ENCODE measurements at places on chromosomes 13 and 19.

- DNase-seq = no peak
These were observed 74.3 kb downstream of the CRYL1 start for GRCh38 chr13:20451397-20451796.

- DNase-seq = no peak
These were observed 15.6 kb downstream of the TRPM4 start for GRCh38 chr19:49173198-49173597.

GRCh38 chr13:39847336-39847735 lies 191.9 kb downstream of the COG6 start:
- DNase-seq = no peak

- DNase-seq = peak; percentile 17
These were observed at the start of gene ACP7 for GRCh38 chr19:39083983-39084731. TSS of gene ACP7 (plus strand) at chr19:39084368. CDS start at chr19:39085270, 902 bp downstream.

DNA sequence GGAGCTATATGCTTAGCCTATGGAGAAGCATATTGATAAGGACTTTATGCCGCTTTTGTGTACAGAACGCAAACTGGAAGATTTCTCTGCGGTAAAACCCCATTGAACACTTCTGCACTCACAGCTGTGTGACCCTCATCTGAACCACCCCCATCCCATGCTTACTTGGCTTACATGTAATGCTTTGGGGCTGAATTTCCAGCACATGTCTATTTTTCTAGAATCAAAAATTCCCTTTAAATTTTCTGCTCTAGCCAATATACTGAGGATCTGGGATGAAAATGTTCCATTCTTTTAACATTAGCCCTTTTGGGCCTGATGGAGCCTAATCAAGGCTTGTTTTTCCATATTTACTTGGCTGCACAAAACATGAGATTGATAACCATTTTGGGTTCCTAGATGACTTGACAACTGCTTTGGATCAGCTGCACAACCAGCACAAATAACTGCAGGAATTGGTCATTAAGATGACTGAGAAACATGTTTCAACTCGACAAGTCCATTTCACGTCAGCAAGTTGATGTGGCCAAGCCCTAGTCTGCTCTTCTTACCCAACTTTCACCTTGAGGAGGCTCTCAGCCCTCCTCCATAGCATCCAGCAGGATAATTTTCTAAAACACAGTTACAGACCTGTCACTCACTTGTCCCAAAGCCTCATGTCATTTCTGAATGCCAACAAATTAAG lies 52.4 kb downstream of the TNFSF11 start:
- DNase-seq = no peak

DNA sequence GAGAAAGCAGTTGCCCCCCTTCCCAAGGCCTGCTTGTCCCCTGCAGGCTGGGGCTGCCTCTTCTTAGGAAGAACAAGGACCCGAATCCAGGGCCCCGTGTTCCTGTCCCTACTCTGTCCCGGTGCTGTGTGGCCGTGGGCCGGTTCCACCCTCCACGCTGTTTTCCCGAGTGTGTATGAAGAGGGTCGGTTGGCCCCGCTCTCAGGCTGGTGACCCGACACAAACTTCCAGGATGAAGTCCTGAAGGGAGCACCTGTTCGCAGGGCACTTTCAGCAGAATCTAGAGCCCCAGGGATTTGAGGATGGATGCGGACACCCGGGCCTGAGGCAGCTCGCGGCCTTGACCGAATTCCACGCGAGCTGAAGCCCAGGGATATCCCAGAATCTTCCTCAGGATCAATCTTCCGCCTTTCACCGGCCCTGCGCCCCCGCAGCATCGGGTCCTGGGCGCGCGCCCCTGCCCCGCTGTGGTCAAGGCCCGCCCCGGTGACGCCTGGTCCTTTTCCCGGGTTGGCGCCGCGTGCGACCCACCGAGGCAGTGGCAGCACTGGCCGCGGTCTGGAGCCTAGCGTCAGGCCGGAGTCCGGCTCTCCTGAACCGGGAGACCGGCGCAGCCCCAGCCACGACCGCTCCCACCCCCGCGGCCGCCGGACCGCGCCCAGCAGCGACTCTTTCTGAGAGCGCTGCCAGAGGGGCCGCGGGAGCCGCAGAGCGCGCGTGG lies 528 bp upstream of the CHST8 start:
- DNase-seq = no peak

DNA sequence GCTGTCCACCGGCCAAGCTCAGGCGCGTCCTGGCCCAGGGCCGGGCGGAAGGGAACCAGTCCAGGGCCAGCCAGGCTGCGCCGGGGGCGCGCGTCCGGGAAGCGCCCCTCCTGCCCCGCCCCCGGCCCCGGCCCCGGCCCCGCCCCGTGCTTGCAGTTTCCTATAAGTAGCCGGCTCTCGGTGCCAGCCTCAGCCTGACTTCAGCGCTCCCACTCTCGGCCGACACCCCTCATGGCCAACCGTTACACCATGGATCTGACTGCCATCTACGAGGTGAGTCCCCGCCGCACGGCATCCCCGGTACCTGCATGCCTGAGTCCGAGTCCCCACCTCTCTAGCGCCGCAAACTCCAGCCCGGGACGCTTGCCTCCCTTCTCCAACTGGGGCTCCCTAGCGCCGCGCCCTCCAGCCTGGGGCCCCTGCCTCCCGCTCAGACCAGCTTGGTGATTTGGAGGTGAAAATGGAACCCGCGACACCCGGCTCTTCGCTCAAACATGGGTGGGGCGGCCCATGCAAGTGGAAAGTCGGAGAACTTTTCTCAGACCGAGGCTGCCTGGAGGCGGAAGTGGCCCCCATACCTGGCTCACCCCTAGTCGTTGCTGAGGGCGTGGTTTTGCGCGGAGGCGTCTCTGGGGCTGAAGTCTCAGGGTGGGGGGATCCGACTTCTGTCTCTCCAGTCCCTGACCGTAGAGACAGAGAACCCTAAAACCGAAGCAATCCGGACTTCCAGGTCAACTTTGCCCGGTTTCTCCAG lies at the start of gene ZFP36:
TSS of gene ZFP36 (plus strand) at position 192 of the 754 bp plus-strand sequence. CDS start at position 250, 58 bp downstream.
- peak; percentile 90 for DNase-seq

- DNase-seq = no peak
These were observed 1338.8 kb upstream of the MIR17HG start for GRCh38 chr13:90008707-90009149.

DNA sequence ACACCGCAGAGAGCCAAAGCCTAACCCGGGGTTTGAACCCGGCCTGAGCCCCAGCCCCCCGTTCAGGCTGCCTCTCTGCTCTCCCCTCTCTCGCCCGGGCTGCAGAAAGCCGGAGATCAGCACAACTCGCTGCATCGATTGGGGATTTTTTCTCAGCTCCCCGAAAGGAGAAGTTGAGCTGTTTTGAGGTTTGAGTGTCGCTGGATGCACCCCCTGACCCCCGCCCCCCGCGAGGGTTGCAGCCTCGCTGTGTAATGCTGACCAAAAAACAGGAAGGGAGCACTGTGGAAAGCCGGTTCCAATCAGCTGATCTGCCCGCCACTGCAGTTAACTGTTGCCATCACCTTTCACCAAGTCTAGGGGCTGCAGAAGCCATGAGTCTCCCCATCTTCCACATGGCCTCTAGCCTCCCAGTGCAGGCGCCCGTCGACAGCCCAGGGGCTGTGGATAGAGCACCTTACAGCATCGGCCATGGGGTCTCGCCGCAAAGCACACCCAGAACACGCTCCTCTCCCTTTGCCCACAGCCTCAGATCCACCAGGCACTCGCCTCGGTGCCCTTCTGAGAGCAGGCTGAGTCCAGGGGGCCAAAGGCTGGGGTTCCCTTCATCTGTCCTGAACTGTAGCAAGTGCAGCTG lies 34.5 kb downstream of the MYO9B start:
- DNase-seq = no peak

GRCh38 chr13:98508685-98509084 lies 68.2 kb downstream of the STK24 start:
- no peak for DNase-seq

- DNase-seq = no peak
These were observed 18.3 kb downstream of the ZNF77 start for GRCh38 chr19:2926341-2927031.

DNA sequence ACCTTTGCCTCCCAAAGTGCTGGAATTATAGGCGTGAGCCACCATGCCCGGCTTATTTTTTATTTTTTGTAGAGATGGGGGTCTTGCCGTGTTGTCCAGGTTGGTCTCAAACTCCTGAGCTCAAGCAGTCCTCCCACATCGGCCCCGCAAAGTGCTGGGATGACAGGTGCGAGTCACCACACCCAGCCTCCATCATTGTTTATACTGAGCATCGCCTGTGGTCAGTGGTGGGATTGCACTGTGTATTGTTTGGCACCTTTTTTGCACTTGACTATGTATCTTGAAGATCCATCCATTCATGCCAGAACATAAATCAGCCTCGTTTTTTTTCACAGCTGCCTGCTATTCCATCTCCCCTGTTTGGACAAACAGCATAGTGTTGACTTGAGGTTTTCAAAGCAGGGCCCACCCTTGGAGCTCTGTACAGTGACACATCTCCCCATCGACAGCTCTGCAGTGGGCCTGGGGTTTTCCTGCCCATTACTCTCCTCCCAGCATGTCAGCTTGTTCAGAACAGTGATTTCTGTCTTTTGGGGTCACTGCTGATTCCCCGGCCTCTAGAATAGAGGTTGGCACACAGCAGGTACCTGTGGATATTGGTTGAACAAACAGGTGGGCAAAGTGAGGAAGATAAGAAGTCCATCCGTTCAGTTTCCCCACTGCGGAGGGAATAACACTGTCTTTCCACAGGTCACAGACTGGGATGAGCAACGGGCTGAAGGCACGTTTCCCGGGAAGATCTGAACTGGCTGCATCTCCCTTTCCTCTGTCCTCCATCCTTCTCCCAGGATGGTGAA lies 8.2 kb upstream of the UPK1A start:
- DNase-seq = no peak

DNA sequence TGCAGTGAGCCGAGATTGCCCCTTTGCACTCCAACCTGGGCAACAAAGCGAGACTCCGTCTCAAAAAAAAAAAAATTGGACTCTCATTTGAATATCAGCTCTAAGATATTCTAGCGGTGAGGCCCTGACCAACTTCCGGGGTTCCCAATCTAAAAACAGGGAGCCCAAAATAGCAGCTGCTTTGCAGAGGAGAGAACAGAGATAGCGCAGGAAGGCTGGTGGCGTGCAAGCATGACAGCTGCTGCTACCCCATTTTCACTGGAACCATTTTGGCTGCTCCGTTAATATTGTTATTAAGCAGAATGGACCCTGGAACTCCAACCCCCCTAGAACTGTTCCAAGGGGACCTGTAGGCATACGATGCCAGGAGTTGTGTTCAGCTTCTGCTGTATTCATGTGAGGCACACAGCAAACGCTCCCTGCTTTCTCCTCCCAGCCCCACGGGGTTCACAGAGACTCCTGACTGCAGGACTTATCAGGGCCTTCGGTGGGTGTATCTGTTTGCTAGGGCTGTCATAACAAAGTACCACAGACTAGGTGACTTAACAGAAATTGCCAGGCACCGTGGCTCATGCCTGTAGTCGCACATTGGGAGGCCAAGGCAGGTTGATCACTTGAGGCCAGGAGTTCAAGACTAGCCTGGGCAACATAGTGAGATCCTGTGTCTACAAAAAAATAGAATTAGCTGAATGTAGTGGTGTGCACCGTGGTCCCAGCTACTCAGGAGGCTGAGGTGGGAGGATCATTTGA lies 11.5 kb downstream of the STXBP2 start:
- no peak for DNase-seq

- DNase-seq = no peak
These were observed 1.5 kb downstream of the RNF6 start for GRCh38 chr13:26220575-26220974.

DNA sequence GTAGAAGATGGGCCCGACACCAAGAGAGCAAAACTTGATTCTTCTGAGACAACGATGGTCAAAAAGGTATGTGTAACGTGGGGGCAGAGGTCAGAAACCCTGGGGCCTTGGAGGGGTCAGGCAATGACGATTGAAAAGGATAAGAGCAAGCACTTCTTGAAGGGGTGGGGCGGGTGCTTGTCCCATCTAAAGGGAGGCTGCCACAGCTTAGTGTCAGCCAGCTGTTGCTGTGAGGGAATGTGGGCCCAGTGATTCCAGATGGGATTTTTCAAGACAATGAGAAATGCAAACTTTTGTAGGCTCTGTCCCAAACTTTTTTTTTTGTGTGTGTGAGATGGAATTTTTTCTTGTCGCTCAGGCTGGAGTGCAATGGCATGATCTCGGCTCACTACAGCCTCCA lies 24.5 kb downstream of the SAE1 start:
- DNase-seq = no peak

DNA sequence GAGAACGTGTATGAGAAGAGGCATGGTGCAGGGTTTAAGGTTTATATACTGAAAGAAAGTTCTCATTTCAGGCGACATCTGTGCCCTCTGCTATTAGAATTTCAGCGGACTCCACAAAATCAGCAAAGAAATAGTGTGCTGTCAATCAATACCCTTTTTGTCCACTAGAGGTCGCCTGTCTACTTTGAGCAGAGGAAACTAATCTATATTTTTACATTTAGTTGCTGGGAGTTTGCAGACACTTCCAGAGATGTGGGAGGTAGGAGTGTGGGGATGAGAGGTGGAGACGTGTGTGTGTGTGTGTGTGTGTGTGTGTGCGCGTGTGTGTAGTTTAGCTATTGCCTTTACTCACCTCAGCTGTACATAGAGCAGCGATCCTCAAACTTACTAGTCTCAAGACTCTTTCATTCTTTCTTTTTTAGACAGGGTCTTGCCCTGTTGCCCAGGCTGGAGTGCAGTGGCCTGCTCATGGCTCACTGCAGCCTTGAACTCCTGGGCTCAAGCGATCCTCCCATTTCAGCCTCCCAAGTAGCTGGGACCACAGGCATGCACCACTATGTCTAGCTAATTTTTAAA lies 9.7 kb downstream of the INAFM1 start:
- peak; percentile 38 for DNase-seq

- DNase-seq = no peak
These were observed 10.6 kb downstream of the PLPP2 start for GRCh38 chr19:280541-281009.

DNA sequence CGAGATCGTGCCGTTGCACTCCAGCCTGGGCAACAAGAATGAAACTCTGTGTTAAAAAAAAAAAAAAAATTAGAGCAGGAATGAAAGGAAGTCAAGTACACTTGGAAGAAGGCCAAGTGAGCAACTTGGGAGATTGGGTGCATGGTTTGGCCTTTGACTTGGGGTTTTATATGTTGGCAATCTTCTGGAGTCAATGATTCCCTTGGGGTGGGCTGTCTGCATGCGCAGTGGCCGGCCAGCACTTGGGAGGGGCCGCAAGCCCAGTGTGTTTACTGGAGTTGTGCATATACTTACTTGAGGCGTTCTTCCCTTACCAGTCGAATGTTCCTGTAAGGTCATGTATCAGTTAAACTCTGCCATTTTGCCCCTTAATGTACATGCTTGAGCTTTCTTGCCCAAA lies 103.9 kb downstream of the FAM216B start:
- DNase-seq = no peak

- no peak for DNase-seq
These were observed 10.6 kb upstream of the HAUS5 start for GRCh38 chr19:35601971-35602370.

- DNase-seq = no peak
These were observed 363 bp upstream of the ZNF763 start for GRCh38 chr19:11964496-11964857.

GRCh38 chr13:21616880-21617279 lies 12.9 kb upstream of the MICU2 start:
- DNase-seq = no peak

GRCh38 chr13:75938811-75939560 lies 302.9 kb downstream of the LMO7 start:
- DNase-seq = no peak
